Activated B cell treated with CpG ODN at 0.5 μM for 24 hours (primary cell): ENCODE measurements at places on chromosomes 13 and 19.
A peak's percentile ranks its signal among the peaks of the same experiment; 100 is the strongest.

DNA sequence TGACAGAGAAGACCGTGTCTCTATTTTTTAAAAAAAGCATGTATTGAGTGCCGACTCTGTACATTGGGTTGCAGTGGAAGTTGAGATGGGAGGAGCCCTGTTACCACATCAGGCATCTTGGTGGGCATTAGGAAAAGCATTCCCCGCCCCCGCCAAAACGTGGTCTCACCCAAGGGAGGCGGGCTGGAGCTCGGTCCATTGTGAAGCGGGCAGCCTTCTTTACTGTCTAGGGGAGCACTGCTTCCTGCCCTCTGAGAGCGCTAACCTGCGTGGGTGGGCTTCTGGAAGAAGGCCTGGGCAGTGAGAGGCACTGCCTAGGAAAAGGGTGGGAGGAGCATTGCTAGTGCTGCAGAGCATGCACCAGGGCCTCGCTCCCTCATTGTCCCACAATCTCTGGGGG lies 3.9 kb downstream of the NR1H2 start:
- DNase-seq, result no peak

GRCh38 chr13:48231080-48231479 lies 1.9 kb upstream of the ITM2B start:
- no peak for DNase-seq

DNA sequence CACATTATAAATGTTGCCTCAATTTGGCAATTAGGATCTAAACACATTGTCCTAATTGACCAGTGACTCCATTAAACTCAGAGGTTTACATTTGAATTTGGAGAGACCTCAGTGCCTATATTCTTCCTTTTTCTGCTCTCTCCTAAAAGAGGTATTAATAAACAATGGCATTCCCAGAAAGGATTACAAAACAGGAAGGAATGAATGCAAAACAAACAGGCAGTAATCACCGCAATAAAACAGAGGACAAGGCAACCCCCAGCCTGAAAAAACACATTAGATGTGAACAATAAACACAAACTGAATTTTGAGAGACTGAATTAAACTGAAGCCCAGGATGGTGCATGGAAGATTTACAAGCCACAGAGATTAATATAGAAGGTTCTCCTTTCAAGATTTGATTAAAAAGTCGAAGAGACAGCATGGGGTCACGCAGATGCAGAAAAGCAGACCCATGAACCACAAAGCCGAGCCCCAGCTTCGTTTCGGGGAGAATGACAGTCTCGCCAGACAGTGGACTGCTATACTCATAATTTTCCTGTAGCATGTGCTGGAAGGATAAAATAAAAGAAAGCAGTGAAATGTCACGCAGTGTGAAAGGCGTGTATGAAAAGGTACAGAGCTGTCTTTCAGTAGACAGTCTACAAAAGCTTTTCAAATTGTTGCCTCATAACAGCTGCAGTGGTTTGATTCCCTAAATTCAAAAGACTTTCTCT lies 503.0 kb downstream of the LIG4 start:
- no peak for DNase-seq

DNA sequence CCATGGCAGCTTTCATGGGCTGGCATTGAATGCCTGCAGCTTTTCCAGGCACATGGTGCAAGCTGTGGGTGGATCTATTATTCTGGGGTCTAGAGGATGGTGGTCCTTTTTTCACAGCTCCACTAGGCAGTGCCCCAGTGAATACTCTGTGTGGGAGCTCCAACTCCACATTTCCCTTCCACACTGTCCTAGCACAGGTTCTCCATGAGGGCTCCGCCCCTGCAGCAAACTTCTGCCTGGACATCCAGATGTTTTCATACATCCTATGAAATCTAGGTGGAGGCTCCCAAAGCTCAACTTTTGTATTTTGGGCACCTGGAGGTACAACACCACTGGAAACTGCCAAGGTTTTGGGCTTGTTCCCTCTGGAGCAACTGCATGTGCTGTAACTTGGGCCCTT lies 450.6 kb downstream of the LMO7 start:
- DNase-seq, result no peak

DNA sequence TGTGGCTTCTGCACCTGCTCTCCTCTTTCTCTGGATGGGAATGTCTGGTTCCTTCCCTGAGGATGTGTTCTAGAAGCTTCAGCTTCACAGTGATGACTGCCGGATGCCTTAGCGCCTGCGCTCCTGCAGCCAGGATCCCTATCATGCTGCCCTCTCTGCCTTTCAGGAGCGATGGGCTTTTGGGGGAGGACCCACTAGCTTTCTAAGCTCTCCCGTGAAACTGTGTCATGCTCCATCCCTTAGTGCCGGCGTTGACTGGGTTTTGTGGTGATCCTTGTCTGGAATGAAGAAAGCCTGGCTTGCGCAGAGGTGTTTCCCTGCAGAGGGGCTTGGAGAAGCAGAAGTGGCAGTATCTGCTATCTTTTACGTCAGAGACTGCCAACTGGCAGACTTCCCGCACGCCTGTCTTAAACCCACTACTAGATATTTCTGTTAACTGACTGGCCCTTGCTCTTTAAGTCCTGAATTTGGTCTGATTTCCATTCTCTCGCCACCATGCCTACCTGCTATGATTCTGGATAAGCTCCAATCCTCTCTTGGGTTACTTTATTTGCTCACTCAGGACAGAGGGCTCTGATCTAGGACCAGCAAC lies 3.8 kb upstream of the KMT2B start:
- no peak for DNase-seq

DNA sequence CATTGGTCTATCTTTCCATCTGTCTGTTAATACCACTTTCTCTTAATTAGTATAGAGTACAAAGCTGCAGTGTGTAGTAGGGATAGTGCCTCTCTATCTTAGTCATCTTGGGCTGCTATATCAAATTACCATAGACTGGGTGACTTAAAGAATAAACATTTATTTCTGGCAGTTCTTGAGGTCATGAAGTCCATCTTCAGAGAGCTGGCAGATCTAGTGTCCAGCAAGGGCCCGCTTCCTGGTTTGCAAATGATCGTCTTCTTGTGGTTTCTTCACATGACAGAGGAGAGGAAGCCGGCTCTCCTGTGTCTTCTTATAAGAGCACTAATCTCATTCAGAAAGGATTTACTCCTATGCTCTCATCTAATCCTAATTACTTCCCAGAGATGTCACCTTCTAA lies 6.1 kb downstream of the ZNF700 start:
- DNase-seq, result no peak

DNA sequence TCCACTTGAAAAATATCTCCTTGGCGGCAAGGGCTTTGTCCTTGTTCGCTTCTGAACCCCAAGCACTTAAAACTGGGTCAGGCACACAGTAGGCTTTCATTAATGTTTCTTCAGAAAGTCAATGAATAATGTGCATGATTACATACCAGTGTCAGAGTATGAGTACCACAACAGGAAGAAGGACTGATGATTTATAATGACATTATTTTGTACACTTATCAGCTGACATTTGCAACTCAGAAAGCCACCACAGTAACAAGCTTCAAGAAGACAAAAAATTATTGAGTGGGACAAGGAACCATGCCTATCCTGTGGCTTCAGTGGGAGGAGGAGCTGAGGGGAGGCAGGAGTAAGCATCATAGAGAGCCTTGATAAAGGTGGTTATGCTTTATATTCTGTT lies 10.0 kb downstream of the POLR1D start:
- DNase-seq, result no peak

DNA sequence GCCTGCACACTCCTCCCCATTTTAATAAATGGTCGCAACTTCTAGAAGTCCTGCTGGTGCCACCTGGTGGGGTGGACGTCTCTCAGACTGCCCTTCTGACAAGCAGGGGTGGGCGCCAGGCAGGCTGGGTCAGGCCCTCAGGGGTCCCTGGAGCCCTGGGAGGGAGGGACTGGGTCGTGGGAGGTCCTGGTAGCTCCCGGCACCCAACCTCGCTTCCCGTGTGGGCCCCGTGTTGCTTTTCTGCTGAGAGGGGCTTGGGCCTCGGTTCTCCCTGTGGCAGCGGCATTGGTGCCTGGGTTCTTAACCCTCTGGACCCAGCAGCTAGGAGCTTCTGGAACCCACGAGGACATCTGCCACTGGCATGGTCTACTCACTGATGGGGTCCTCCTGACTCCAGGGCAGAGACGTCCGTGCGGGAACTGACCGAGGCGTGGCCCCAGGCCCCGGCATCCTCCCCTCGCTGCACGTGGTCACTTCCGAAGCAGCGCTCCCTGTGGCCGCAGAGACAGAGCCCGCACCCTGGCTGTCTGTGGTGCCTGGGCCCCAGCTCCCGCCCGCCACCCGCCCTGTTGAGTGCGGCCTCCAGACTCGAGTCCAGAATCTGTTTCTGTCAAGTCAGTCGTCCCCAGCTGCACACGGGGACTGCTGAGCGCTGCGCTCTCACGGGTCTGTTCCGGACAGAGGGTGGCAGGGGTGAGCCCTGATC lies 6.0 kb upstream of the TMPRSS9 start:
- no peak for DNase-seq

DNA sequence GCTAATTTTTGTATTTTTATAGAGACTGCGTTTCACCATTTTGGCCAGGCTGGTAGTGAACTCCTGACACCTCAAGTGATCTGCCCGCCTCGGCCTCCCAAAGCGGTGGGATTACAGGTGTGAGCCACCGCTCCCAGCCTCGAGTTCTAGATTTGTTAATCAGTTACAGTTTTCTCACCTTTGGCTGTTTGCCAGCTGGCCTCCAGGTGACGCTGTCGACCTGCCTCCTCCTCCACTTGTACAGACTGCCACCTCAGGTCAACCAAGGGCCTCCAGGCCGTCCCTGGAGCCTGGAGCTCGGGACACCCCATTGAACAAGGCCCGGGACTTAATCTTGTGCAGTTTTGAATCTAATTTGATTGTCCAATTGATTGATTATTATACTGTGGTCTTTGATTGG lies 45.5 kb downstream of the IER2 start:
- peak; percentile 57 for DNase-seq

- DNase-seq, result no peak
These were observed at the start of gene MTUS2 for GRCh38 chr13:28820099-28821051. Gene MTUS2 (plus strand): TSS chr13:28820339.

DNA sequence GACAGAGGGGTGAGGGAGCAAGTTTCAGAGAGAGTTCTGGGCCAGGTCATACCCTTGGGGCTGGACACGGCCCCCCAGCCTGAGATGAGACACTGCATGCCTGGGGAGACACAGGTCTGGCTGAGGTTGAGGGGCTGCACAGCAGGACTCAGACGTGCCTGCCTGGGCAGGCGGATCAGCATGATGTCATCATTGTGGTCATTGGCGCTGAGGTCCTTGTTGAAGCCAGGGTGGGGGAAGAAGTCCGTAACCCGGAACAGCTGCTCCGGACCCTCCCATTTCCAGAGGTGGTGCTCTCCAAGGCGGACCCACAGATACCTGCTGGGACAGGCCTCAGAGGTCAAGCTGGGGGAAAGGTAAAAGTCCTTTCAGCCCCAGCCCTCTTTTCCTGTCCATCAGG lies 5.0 kb upstream of the KLK8 start:
- no peak for DNase-seq

DNA sequence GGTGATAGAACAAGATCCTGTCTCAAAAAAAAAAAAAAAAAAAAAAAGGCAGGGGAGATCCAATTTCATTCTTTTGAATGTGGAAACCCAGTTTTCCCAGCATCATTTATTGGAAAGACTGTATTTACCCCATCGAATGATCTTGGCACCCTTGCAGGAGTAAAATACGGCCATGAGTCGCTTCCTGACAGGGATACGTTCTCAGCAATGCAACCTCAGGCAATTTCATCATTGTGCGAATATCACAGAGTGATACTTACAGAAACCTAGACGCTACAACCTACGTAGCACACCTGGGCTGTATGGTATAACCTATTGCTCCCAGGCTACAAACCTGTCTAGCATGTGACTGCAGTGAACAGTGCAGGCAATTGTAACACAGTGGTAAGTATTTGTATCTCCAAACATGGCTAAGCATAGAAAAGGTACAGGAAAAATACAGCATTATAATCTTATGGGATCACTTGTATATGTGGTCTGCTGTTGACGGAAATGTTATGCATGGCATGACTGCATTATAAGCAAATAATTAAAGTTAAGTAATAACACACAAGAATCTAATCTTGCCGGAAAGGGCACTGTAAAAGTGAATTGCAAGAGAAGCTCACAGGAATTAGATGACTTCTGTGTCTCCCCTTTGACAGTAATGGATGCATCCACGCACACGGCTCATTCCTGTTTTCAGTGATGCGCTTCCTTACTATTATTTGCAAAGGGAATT lies 24.1 kb downstream of the RFX2 start:
- DNase-seq, result no peak

DNA sequence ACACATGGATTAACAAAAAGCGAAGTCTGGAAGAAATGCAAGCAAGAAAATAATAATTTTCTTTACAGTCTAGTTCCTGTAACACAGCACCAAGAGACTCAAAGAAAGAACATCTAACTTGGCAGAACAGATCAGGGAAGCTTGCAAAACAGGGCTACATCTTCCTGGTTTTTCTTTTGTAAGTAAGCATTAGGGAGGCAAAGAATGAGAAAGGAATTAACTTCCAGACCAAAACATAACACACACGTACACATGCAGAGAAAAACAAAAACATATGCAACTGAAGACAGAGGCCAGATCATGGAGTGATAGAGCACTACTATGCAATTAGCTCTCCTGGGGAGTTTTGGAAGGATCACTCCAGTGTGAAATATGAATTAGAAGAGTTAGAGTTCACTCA lies 120.5 kb downstream of the DIAPH3 start:
- no peak for DNase-seq

DNA sequence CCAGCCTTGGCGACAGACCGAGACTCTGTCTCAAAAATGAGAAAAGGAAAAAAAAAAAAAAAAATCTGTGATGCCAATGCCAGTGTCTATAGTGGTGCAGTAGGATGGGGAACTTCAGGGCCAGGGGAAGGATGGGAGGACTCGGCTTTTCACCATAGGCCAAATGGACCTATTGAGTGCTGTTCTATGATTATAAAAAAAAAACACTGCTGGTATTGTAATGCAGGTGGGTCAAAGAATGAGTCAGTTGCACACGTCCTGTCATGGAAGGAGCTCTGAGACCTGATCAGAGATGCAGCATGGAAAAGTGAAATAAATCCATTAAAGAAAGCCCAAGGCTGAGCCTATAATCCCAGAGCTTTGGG lies 7.0 kb downstream of the DNAJB1 start:
- DNase-seq, result no peak
